ENCODE measurements at places on chromosomes 12 and 14. TPM values are rescaled to one million over a fixed set of nuclear protein-coding genes. Genes with fewer than 3 reads are reported as not detected.

Gene VPS37B
- polyA plus RNA-seq = 21.4 TPM

Gene KRAS
- polyA plus RNA-seq = 9.7 TPM

Gene HOXC13
- 0.03 TPM for polyA plus RNA-seq

Gene ZNF740
- polyA plus RNA-seq = 9.1 TPM

Gene SLC48A1
- 17.0 TPM for polyA plus RNA-seq

Gene STXBP6
- polyA plus RNA-seq = 11.4 TPM

Gene RNU6-7
- polyA plus RNA-seq = not detected

Gene C3AR1
- 1.9 TPM for polyA plus RNA-seq

Gene PLCZ1
- polyA plus RNA-seq = not detected

Gene PPFIA2
- 0.27 TPM for polyA plus RNA-seq

Gene TMEM63C
- 0.12 TPM for polyA plus RNA-seq

Gene TMEM229B
- polyA plus RNA-seq = 1.3 TPM

Gene OASL
- polyA plus RNA-seq = 2.2 TPM

Data from adipose tissue (tissue), 3 donors.